ENCODE measurements at places on chromosomes 3 and 15.

DNA sequence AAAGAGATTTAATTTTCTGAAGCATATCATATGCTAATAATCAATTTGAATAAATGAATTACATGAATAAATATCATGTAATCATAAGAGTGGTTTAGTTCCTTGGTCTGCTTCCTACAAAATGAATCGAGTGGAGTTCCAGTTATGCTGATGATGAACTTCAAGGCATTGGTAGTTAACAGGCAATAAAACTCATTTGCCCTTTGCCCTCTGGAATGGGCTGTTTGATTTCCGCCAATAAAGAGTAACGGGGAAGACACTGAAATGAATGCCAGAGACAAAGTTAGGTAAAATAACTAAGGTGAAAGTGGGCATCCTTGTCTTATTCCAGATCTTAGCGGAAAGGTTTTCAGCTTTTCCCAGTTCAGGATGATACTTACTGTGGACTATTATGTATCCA, 90.1 kb downstream of the C3orf38 start:
- no peak for DNase-seq

- DNase-seq: no peak
Measured at GRCh38 chr3:136928240-136928639, 29.5 kb upstream of the IL20RB start.

DNA sequence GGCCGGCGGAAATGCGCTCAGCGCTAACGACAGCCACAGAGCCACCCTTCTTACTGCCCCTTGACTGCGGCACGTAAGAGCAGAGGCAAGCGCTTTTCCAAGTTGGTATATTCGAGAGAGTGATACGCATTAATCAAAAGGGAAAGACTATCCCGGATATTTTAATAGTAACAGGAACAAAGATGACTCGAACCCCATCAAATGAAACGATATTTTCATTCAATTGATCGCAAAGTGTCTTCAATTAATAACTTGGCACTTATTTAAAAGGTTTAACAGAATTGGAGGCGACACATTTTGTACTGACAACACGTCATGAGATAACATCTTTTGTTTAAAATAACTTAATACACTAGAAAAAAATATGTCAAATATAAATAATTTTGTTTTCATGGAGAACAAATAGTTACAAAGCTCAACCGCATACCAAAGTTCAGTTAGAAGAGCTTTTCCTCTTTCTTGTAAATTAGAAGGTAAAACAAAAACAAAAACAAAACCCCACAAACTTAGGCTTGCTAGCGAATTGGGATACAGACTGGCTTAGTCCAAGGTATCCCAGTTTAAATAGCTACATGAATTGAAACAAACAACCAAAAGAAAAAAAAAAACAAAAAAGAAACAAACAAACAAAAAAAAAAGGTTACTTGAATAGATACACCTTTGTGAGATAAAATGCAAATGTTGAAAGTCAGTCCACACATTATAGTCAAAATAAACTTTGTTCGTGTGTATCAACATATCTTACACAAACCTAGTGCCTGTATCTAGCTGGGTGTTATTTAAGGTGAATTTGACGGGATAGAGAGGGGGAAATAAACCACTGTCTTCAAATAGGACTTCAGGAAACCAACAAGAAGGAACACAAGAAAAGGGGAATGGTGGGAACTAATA, 10.2 kb downstream of the SHOX2 start:
- no peak for DNase-seq

DNA sequence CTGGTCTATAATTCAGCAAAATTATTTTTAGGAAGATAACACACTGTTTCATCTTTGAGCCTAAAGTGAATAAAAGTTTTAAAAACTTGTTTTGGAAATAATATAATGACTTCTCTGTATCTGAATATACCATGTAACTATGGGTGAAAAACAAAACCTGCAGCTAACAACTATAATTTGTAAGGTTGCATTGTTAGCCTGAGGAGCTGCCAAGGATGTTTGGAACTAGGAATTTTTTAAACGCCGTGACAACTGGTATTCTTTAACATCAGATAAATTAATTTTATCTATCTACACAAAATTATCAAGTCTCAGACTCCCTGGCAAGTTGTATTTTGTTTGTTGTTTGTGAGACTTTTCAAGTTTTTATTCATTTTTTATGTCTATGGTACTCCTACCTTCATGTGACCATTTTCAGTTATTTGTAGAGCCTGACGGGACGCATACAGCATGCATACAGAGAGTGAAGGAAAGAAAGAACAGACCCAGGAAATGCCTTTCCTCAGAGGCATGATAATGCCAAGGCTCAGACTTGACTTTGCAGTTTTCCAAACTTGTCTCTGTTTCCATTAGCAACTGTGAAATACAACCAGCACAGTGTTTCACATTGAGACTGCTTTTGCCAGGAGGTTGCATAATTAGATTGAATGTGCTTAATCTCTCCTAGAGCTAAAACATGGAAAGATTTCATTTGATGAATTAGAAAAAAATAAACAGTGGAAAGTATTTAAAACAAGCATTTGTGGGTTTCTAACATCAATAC, 60.8 kb upstream of the ARHGEF26 start:
- DNase-seq: no peak

- DNase-seq: no peak
Measured at GRCh38 chr15:73346735-73347312, 21.9 kb downstream of the HCN4 start.

DNA sequence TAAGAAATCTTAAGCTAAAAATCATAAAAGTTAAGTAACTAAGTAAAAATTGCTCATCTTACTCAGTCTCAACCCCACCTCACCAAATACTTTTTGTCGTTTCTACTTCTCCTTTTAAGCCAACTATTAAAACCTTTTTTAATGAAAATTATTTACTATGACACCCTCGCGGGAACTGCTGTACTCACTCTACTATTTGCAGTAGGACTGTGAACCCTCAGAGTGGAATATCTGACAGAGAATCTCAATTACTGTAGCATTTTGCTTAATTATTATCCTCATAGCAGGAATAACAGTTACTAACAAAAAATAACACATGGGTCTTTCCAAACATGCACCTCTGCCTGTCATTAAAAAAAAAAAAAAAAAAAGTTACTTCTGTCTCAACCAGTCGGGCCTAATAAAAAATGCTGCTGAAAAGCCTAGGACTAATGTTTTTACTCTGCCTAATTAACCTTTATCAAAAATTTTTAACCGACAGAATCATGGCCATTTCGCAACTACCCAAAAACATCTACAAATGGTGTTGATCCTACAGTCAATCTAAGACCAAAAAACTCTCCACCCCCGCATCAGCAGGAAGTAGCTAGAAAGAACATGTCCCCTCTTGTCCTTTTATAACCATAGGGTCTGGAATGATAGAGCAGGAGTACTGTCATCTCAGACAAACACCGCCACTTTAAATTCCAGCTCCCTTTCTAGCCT, 10.2 kb downstream of the ALDH1L1 start:
- no peak for DNase-seq

All from SW 1271 (cell line).